Activated CD4-positive, alpha-beta T cell treated with anti-CD3 and anti-CD28 coated beads for 1 hour (primary cell): ENCODE measurements at places on chromosomes 12 and 14.

DNA sequence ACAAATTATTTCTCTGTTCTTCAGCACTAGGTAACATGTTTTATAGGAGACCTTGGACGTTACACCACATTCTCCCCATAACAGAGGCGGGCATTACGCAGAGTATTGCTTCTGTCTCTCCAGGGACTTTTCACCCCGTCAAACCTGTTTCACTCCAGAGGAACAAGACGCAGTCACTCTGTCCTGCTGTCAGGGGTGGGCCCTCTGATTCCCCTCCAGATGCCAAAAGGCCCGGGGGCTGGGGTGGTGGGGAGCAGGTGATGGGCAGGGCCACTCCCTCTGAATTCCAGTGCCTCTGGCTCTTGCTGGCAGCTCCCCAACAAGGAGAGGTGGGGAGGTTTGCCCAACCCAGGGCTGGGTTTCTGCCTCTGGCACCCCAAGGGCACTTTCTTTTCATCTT is 71.9 kb downstream of the NTF3 start:
- no peak for DNase-seq

DNA sequence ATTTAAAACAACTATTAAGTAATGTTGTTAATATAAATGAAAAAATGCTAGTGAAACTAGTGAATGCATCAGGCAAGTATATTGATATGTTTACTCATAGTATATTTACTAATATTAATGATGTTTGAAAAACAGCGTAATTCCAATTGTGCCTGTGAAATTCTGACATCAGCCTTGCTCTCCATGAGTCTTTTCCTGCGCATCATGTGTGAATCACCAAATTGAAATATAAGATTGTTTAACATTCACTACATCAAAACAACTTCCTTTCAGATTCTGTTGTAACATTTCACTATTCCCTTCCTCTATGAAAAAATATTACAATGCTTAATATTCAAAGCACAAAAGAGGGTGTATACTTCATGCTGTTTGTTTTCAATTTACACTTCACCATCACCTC is 1995.9 kb upstream of the SEL1L start:
- no peak for DNase-seq

DNA sequence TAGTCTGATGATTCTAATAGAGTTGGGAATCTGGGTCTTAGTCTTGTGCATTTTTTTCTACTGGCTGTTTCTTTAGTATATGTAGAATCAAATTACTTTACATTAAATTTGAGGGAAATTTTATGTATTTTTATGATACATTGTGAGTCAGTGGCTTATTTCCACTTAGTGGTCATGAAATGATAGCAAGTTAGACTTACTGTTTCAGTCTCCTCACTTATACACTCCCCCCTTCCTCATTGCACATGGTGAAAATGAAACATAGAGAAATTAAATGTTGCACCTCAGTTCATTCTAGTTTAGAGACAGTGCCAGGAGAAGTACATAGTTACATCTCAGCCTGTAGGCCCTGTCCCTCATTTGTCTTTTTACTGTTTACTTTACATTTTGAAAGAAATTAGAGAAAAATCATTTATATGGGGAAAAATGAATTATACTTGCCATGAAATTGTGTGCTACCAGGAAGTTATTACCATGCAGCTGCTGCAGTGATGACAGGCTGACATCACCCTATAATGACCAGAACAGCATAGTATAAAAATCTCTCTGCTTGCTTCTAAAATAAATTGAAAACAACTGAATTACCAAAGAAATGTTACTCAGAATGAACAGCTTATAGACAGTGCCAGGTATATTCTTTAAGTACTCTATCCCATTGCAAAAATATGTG is 113.2 kb downstream of the TRMT5 start:
- DNase-seq: no peak

DNA sequence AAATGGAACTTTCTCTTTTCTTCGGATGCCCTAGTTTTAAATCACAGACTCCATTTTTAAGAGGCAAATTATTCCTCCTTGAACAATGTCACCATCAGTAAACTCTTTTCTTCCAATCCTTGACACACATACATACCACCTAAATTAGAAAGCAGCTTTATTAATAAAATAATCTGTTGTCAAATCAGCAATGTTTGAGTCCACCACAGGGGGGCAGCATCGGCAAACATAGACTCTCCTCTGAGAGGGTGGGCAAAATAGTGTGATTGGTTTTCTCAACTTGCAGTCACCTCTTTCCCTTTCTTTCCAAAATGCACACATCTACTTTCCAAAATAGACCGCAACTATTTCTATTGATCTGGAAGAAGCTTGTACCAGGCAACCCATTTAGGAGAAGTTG is 438.4 kb upstream of the OR4E1 start:
- peak; percentile 20 for DNase-seq

DNA sequence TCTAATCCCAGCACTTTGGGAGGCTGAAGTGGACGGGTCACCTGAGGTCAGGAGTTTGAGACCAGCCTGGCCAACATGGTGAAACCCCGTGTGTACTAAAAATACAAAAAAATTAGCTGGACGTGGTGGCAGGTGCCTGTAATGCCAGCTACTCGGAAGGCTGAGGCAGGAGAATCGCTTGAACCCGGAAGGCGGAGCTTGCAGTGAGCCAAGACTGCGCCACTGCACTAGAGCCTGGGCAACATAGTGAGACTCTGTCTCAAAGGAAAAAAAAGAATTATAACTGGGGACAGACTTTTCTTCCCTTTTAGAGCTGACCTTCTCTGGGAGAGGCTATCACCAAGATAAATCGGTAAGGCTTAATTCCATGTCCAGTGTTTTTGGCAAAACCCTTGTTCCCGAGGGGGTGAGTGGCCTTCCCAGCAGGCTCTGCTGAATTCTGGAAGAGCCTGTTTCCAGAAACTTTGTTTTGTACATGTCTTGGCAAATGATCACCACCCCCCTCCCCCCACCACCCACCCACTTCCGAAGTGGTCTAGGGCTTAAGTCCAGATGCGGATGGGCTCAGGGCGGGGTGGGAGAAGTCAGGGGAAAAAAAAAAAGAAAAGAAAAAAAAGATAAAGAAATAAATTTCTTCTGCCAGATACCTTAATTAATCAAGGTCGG is 32.3 kb upstream of the DEGS2 start:
- no peak for DNase-seq

- DNase-seq: peak; percentile 10
Measured at GRCh38 chr12:104604070-104604994, 147.6 kb downstream of the CHST11 start.

- no peak for DNase-seq
Measured at GRCh38 chr14:95681153-95681552, 5.1 kb upstream of the TCL1B start.

- DNase-seq: no peak
Measured at GRCh38 chr14:33279865-33280264, 341.2 kb downstream of the NPAS3 start.

DNA sequence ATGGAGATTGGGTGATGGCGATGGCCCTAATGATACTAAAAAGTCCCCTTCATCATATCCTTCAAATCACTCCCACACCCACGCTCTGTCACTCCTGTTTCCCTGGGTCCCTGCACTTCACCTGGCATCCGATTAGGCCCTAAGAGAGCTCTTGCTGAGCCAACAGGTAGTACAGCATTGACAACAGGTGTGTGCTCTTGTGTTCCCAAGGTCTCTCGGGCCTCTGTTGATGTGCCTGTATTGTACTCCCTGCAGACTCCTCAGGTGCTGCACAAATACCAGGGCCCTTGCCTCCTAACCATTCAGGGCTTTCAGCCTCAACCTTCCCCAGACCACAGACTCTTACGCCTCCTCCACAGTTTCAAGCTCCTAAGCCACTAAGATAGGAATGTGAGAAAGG is 25.8 kb upstream of the VDR start:
- DNase-seq: no peak

DNA sequence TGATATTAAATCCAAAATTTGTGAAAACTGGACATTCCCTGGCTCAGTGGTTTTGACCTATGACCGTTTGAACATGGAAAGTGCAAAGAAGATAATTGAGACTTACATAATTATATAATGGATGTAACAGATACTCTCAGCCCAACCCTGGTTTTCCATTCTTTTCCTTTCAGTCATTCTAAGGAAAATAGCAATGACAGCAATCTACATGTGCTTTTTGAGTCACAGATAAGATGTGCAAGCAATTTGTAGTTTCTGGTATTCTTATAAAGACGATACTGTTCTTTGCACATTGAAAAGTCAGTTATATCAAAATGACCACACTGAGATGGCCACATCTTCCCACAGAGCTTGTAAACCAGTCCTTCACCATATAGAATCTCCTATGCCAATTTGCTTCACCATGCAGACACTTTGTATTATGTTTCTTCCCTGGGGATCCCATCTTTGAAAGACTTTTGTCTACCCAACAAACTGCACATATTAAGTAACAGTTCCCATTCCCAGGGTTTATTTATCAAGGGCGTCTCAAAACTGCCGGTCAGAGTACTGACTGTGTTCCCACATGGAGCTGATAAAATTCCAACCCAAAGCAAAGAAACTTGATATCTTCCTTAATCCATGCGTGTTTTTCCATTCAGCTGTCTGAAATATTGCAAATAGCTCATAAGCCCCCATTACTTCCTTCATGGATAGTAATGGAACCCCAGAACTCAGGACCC is 34.8 kb downstream of the PLXNC1 start:
- no peak for DNase-seq

DNA sequence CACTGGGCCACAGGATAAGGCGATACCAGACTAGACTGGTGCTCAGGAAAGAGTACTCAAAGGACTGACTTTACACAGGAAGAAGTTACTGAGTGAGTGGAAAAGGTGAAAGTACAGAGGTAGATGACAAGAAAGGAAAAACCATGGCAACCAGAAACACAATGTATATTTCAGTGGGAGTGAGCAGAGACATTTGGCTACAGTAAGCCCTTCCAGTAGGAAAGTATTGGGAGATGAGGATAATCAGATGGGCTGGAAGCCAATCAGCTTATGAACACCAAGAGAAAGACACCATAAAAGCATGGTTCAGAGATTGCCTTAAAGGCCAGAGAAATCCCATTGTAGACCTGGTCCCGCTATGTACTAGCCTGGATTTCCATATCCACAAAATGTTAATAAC is 51.6 kb downstream of the TMTC1 start:
- no peak for DNase-seq

GRCh38 chr12:26971963-26972362 is 33.7 kb downstream of the FGFR1OP2 start:
- DNase-seq: peak; percentile 24

GRCh38 chr12:129862561-129863175 is 41.2 kb downstream of the TMEM132D start:
- DNase-seq: no peak

DNA sequence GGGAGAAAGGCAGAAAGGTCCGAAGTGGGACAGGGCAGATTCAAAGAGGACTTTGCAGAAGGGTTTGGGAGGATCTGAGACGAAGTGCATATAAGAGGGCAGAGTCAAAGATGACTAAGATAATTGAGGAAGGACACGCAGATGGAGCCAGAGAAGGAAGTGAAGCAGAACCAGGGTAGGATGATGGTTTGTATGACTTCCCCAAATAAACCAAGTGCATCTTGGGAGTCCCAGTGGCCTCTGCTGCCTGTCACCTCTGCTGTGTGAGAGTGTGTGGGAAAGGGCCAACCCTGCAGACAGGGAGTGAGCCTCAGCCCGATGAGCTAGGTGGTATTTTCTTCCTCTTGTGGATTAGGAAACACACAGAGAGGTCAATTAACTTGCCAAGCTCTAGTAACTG is 36.8 kb downstream of the FLVCR2 start:
- DNase-seq: no peak

DNA sequence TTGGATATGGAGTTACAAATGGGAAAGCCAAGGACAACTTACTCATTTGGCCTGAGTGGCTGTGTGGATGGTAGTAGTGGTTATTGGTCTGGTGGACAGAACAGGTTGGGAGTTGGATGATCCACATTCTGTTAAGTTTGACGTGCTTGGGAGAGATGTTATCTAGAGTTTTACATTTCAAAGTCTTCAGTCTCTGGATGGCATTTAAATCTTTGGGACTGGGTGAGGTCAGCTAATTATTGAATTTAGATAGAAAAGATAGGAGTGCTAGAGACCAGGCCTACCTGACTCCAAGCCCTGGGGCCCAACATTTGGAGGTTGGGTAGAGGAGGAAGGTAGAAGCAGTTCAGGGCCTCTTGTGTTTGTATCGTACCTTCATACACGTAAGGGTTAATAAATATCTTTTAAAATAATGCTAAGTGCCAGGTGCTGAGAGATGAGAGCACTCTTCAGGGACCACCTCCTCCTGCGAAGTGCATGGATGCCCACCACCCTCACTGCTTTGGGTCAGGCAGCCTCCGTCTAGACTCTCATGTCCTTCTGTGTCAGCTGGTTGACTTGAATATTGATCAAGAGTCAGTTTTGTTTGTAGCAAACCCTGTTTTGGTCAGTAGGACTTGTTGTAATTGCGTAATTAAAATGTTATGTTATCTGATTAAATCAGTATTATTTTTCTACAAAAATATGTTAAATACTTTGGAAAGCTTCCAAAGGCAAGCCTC is 460.4 kb upstream of the RGS6 start:
- no peak for DNase-seq

GRCh38 chr12:94267921-94268471 is 119.6 kb downstream of the PLXNC1 start:
- no peak for DNase-seq

GRCh38 chr12:25718081-25718731 is 165.1 kb upstream of the LMNTD1 start:
- DNase-seq: no peak

- no peak for DNase-seq
Measured at GRCh38 chr12:99917711-99918402, 66.9 kb downstream of the ANKS1B start.

DNA sequence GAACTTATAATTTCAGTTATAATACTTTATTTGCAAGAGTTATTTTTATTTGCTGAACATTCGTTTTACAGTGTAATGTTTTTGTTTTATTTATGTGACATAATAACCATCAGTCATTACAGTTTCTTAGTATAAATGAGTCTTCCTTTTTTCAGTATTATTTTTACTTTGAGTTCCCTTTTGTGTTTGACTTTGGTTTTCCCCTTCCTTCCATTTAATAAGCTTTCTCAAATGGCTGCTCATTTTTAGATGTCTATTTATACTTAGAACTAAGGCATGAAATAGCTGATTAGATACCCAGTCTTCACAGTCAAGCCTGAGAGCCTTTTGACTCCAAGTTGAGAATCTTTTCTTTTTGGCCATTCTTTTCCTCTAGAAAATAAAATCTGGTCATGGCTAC is 404.5 kb downstream of the LRFN5 start:
- no peak for DNase-seq

- no peak for DNase-seq
Measured at GRCh38 chr14:101078170-101078891, 174.8 kb upstream of the RTL1 start.

- DNase-seq: no peak
Measured at GRCh38 chr12:109900752-109901580, 892 bp downstream of the TCHP start.

- no peak for DNase-seq
Measured at GRCh38 chr12:121287267-121287954, 9.1 kb downstream of the CAMKK2 start.

GRCh38 chr12:8701046-8701660 is 3.4 kb downstream of the RIMKLB start:
- DNase-seq: no peak

DNA sequence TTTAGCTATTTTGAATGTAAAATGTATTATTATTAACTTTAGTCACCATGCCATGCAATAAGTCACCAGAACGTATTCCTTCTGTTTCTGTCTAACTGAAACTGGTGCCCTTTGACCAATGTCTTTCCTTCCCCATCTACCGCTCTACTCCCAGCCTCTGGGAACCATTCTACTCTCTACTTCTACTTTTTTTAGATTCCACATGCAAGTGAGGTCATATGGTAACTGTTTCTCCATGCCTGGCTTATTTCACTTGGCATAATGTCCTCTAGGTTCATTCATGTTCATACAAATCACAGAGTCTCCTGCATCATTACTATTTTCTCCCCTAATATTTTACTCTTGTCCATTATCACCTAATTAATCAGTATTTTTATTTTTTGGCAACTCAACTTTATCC is 160.1 kb downstream of the TMX1 start:
- DNase-seq: no peak
